ENCODE measurements at places on chromosomes 1 and 21. TPM values are rescaled to one million over a fixed set of nuclear protein-coding genes. Genes with fewer than 3 reads are reported as not detected.

Gene IFI44L
- 3.0 TPM for polyA plus RNA-seq

Gene CD48
- polyA plus RNA-seq: 5.8 TPM

Gene PPCS
- 71.7 TPM for polyA plus RNA-seq

Gene CHIA
- polyA plus RNA-seq: 4.7 TPM

Gene CFHR3
- polyA plus RNA-seq: 0.31 TPM

Gene AADACL3
- polyA plus RNA-seq: not detected

Gene PER3
- polyA plus RNA-seq: 12.9 TPM

Gene CYP4B1
- 2.9 TPM for polyA plus RNA-seq

Gene OR2L5
- polyA plus RNA-seq: not detected

Gene VANGL2
- polyA plus RNA-seq: 41.7 TPM

Gene SUSD4
- polyA plus RNA-seq: 21.7 TPM

Gene TRIM67
- 0.78 TPM for polyA plus RNA-seq
